Stimulated activated CD8-positive, alpha-beta memory T cell treated with anti-CD3 and anti-CD28 coated beads, Interleukin-15, amount 100 ng/mL, for 4 hours (primary cell): ENCODE measurements at places on chromosomes 11 and 22.

- no peak for DNase-seq
Observed at GRCh38 chr11:6357222-6357621, 33.1 kb upstream of the SMPD1 start.

GRCh38 chr11:83194281-83195142, 1.0 kb downstream of the ANKRD42 start:
- DNase-seq = peak; percentile 10

GRCh38 chr11:114019046-114019445, 40.5 kb upstream of the ZBTB16 start:
- DNase-seq = no peak

DNA sequence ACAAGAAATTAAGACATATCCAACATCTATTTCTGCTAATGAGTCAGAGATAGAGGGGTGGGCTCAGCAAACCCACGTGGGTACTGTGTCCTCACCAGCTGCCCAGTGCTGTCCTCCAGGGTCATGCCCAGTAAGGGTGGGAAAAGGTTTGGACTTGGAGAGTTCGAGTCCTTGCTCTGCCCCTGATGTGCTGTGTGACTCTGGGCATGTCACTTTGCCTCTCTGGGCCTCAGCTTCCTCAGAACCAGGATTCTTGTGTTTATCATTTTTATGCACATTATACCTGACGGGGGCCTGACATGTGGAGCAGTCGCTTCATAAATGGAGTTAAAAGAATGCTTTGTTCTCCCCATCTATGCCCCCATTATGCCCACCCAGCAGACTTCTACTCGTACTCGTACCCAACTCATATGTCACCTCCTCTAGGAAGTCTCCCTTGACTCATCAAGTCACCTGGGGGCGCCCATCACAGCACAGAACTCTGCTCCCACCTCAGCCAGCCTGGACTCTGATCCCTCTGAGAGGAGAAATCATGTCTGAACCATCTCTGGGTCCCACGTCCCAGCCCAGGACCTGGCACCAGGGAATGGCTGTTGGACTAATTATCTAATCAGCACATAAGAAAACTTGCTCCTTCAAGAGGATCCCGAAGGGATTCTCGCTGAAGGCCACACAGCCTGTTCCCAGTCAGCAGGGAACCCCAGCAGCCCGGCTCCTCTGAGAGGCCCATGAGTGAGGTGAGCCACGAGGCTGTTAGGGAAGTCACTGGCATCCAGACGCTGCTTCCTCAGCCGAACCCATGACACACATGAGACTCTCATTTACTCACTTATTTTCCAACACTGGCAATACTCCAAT, 38.7 kb upstream of the TSKU start:
- no peak for DNase-seq

- DNase-seq = no peak
Observed at GRCh38 chr22:29079218-29079901, 6.5 kb downstream of the KREMEN1 start.

GRCh38 chr11:115581871-115582639, 77.8 kb upstream of the CADM1 start:
- no peak for DNase-seq

- DNase-seq = no peak
Observed at GRCh38 chr11:8759634-8760033, 77.0 kb downstream of the RPL27A start.

GRCh38 chr11:104198576-104198975, 34.6 kb upstream of the PDGFD start:
- DNase-seq = no peak
